ENCODE measurements at places on chromosomes 11 and 22.

- DNase-seq, result no peak
Observed at GRCh38 chr11:43644621-43645299, 35.8 kb upstream of the HSD17B12 start.

GRCh38 chr11:64366751-64367150 is 7.8 kb downstream of the RPS6KA4 start:
- DNase-seq, result no peak

- no peak for DNase-seq
Observed at GRCh38 chr22:41538583-41538982, 5.7 kb downstream of the POLR3H start.

DNA sequence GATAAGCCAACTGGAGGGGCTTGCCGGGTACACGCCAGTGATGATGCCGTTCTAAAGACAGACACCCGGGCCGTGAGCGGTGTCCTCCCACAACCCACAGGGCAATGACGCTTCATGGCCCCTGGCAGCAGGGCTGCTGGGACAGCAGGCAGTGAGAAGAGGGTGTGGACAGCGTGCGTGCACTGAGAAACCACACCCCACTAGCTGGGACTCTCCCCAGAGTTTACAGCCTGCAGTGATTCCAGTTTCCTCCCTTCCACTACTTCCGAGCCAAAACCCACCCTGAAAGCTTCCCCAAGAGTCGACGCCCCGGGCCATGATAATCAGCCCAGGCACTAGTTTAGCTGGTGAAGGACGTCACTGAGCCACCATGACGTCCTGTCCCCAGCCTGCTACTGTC is 29.2 kb downstream of the CPT1A start:
- no peak for DNase-seq

GRCh38 chr11:33867996-33868646 is 23.8 kb downstream of the LMO2 start:
- no peak for DNase-seq

- DNase-seq, result no peak
Observed at GRCh38 chr11:21554284-21554683, 638.6 kb upstream of the ANO5 start.

DNA sequence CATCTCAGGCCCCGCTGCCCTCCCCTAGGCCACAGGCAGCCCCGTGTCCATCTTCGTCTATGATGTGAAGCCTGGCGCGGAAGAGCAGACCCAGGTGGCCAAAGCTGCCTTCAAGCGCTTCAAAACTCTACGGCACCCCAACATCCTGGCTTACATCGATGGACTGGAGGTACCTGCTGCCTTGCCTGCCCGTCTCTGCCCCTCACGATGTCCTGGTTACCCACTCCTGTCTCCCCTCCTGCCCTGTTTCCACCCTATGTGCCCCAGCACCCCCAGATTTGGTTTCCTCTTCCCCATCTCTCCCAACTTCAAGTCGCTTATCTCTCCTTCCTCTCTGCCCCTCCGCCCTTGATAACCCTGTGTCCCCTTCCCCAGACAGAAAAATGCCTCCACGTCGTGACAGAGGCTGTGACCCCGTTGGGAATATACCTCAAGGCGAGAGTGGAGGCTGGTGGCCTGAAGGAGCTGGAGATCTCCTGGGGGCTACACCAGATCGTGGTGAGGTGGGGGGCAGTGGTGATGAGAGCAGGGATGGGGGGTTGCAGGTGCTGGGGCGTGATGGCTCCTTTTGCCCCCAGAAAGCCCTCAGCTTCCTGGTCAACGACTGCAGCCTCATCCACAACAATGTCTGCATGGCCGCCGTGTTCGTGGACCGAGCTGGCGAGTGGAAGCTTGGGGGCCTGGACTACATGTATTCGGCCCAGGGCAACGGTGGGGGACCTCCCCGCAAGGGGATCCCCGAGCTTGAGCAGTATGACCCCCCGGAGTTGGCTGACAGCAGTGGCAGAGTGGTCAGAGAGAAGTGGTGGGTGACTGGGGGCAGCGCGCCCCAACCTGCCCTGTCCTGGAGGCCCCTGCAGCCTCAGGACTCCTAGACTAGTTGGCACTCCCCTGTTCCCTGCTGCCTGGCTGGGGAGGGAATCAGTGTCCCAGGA is 930 bp downstream of the SCYL1 start:
- DNase-seq, result no peak

Data from smooth muscle cell of the brain vasculature (primary cell).